ENCODE measurements at places on chromosomes 7 and 10. TPM values are rescaled to one million over a fixed set of nuclear protein-coding genes. Genes with fewer than 3 reads are reported as not detected.

ABCB1 gene
- total RNA-seq, result 2.4 TPM

CXCL12 gene
- 24.4 TPM for total RNA-seq

SFTPD gene
- total RNA-seq, result not detected

MMRN2 gene
- total RNA-seq, result 29.0 TPM

HSPA12A gene
- 11.4 TPM for total RNA-seq
